ENCODE measurements at places on chromosomes 3 and 15.

GRCh38 chr15:57597431-57597830, 5.7 kb downstream of the MYZAP start:
- DNase-seq, result no peak

DNA sequence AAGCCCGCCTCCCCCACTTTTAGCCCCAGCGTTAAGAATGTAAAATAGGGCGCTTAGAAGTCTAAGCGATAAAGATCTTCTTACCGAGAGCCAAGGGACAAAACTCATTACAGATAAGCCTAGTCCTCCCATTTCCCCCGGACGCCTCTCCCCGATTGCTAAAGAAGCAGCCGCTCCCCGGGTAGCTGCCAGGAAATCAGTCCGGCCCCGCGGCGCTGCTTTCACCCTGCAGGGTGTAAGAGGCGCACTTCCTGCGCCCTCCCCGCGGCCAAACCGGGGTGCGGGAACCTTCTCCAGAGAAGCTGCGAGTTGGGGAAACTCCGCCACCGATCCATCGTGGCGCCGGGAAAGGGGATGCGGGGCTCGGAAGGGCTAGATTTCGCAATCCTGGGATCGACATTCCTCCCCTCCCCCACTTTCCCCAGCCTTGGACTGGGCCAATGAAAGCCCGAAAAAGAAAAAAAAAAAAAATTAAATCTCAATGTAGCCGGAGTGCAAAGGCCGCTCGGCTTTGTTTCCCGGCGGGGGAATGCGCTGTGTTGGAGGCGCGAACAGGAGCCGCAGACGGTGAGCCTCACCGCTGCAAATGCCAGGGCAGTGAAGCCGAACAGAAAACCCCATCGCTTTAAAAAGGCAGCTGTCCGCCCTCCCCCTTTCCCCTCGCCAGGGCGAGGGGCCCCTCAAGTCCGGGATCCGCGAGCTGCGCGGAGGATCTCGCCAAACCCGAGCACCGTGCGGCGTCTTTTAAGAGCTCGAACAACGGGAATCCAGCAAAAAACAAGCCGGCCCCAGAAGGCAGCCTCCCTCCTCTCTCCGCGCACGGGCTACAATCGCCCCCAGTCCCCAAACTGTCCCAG, 626 bp upstream of the PTPRG start:
- DNase-seq, result peak; percentile 28

DNA sequence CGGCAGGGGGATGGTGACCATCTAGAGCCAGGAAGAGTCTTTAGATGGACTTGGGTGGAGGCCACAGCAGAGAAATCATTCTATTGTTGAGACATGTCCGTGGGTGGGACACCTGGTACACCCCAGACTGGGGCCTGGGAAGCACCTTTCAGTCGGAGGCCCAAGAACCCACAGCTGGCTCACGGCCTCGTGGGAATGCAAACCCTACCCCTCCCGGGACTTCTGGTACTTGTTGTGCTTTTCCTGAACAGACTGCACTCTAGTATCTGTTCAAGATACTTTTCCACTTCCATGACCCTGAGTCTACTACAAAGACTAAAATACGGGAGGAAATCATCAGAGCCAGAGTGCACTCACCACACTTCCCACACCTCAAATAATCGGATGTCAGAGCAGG, 60.7 kb downstream of the BDH1 start:
- DNase-seq, result no peak

DNA sequence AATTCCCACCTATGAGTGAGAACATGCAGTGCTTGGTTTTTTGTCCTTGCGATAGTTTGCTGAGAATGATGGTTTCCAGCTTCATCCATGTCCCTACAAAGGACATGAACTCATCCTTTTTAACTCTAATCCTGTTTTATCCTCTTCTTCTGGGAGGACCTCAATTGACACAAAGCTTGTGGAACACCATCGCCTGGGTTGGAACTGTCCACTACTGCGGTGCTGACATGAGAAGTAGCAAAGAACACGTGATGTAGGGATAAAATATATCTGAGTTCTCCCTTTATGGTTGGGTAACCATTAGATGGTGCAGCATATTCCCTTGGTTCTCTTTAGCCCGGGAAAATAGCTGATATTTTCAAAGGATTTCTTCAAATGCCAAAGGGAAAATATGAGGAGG, 105.3 kb upstream of the TOPAZ1 start:
- no peak for DNase-seq

DNA sequence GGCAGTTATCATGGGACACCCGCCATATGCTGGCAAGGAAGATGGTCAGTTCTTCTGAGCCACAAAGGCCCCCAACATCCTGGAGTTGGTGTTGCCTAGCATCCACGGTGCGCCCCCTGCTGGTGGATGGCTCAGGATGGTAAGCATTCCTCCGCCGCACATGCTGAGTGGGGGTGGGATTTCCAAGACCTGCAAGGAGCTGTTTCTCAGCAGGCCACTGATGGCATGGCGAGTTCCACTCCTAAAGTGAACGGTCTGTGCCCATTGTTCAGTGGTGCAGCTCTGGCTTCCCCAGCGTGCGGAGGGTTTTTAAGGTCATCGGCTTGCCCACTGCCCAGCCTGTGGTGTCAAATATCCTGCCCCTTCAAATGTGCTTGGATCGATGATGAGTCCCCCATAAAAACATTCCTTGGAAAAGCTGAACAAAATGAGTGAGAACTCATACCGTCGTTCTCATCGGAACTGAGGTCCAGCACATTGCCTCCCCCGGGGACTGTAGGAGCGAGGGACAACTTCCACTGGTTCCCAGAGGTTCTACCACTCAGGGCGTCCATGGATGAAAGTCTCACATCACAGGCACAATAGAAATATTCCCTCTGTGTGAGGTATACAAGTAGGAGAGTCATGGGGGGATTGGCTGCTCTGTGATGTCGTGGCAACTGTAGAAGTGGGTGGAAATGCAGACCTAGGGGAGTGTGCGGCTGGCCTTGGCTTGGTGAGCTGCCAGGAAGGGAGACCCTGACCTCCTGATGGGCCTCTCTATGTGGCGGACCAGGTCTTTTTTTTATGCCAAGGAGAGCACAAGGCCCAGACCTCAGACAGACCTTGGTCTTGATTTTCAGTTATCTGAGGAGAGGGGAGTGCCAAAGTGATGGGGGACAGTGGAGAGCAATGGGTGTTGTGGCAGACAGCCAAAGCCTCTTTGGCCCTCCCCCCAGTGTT, 102.0 kb downstream of the SNRPN start:
- no peak for DNase-seq

DNA sequence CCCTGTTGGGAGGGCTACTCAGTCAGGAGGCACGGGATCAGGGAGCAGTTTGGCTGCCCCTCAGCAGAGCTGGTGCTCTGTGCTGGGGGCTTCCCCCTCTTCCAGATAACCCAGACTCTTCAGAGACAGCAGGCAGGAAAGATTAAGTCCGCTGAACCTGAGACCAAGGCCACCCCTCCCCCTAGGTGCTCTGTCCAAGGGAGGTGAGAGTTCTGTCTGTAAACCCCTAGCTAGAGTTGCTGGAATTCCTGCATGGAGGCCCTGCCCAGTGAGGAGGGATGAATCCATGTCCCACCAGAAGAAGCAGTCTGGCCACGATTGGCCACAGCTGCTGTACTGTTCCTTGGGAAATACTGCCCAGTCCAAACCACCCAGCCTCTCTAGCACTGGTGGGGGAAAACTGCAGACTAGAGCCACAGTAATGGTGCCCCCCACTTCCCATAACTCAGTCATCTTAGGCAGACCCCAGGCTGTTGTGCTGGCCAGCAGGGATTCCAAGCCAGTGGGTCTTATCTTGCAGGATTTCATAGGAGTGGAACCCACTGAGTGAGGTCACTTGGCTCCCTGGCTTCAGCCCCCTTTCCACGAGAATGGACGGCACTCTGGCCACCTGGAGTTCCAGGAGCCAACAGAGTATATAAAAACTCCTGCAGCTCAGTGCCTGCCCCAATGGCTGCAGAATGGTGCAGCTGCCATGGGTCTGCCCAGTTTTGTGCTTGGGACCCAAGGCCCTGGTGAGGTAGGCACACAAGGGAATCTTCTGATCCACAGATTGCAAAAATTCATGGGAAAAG, 42.9 kb downstream of the NPAP1 start:
- no peak for DNase-seq

- DNase-seq, result no peak
Measured at GRCh38 chr3:99971761-99972160, 142.5 kb downstream of the FILIP1L start.

GRCh38 chr3:189967254-189967865, 153.3 kb downstream of the P3H2 start:
- DNase-seq, result peak; percentile 18

DNA sequence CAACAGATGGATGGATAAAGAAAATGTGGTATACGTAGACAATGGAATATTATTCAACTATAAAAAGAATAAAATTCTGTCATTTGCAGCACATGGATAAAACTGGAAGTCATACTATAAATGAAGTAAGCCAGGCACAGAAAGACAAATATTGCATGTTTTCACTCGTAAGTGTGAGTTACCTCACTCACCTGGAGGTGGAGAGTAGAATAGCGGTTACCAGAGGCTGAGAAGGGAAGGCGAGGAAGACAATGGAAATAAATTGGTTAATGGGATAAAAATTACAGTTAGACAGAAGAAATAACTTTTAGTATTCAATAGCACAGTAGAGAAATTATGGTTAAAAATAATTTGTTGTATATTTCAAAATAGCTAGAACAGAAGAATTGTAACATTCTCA, 141.6 kb downstream of the EFHB start:
- no peak for DNase-seq

- no peak for DNase-seq
Measured at GRCh38 chr3:57600195-57600594, 3.1 kb upstream of the ARF4 start.
